Ascending aorta (tissue), 2 donors: ENCODE measurements at places on chromosomes 3 and 15. TPM values are rescaled to one million over a fixed set of nuclear protein-coding genes. Genes with fewer than 3 reads are reported as not detected.

The ARL14 gene
- total RNA-seq = not detected

The ZNF662 gene
- 7.7 TPM for total RNA-seq

The GPR62 gene
- not detected for total RNA-seq

The CPN2 gene
- total RNA-seq = not detected

The CDCP1 gene
- total RNA-seq = 3.0 TPM

The SETD5 gene
- 239 TPM for total RNA-seq

The HHLA2 gene
- not detected for total RNA-seq

The EOMES gene
- total RNA-seq = not detected

The CIB2 gene
- 6.7 TPM for total RNA-seq

DNA sequence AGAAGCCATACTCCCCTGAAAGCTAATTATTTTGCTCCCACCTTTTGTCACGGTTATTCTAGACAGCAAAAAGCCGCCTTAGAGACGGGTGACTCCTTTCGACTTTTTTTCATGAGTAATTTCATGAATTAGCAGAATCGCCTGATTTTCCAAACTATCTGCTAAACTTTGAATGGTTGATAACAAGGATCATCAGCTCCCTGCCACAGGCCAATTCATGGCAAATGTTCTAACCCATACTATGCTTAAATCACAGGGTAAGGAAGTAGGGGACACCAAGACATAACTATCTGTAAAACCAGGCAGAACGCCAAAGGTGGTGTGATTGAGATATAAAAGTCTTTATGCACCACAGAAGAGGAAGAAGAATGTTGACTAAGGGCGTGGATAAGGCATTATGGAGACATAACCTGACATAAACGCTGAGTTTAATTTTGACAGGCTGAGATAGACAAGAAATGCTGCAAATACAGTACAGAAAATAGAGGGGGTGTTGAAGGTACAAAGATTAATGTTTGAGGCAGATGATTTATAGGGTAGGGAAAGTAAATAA is 891 bp upstream of the DMXL2 start:
- no peak for DNase-seq
- no peaks in the 10 kb centered on the region for H3K27me3 ChIP-seq
- H3K4me1 ChIP-seq = peaks cover 4% of the 10 kb centered on the region
- peak overlapping the region; percentile 80 for H3K27ac ChIP-seq

DNA sequence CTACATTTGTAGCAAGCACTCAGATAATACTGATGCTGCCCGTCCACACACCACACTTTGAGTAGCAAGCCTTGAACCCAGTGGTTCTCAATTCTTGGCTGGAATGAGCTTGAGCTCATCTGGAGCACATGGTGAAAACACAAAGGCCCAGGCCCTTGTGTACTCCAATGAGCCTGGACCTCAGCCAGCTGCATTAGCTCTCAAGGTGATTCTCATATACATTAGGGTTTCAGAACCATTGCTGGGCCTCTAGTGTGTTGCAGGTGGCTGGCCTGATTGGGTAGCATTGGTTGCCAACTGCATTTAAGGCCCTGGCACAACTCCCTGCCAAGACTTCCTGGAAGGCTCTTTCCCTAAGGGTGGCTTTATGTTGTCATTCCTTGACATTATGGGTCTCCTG is 23.4 kb upstream of the ZFAND6 start:
- no peaks in the 10 kb centered on the region for H3K27me3 ChIP-seq
- no peak overlapping the region for H3K27ac ChIP-seq
- no peaks in the 10 kb centered on the region for H3K36me3 ChIP-seq
- no peak overlapping the region for H3K4me3 ChIP-seq
- no peak for DNase-seq
- no peaks in the 10 kb centered on the region for H3K4me1 ChIP-seq

DNA sequence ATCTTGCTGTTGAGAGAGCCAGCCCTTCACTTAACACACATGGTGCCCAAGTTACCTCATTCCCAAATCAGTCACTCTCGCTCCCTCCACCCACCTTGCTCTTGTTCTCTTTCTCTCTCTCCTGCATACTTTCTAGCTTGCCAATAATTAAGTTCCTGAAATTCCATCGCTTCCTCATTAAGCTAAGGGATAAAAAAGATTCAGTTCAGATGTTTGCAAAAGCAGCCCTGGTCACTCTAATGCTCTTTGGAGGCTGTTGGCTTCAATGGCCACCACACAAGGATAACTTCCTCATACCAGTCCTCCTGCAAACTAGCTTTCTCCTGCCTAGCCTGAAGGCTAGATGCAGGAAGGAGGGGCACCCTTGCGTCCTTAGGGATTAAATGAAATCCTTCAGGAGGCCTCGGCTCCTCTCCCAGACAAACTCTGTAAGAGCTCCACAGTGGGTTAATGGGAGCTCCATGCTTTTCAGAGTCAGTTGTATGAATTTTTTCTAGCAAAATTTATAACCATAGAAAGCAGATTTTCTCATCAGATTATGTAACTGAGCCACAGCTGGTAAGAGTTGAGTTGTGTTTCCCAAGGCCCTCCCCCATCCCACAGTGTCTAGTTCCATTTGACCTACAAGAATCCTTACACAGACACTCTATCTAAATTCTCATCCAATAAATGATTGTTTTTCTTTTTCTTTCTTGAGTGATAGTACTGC is 176.6 kb upstream of the TRIM42 start:
- H3K4me3 ChIP-seq = no peak overlapping the region
- H3K4me1 ChIP-seq = no peaks in the 10 kb centered on the region
- DNase-seq = no peak
- H3K36me3 ChIP-seq = no peaks in the 10 kb centered on the region

DNA sequence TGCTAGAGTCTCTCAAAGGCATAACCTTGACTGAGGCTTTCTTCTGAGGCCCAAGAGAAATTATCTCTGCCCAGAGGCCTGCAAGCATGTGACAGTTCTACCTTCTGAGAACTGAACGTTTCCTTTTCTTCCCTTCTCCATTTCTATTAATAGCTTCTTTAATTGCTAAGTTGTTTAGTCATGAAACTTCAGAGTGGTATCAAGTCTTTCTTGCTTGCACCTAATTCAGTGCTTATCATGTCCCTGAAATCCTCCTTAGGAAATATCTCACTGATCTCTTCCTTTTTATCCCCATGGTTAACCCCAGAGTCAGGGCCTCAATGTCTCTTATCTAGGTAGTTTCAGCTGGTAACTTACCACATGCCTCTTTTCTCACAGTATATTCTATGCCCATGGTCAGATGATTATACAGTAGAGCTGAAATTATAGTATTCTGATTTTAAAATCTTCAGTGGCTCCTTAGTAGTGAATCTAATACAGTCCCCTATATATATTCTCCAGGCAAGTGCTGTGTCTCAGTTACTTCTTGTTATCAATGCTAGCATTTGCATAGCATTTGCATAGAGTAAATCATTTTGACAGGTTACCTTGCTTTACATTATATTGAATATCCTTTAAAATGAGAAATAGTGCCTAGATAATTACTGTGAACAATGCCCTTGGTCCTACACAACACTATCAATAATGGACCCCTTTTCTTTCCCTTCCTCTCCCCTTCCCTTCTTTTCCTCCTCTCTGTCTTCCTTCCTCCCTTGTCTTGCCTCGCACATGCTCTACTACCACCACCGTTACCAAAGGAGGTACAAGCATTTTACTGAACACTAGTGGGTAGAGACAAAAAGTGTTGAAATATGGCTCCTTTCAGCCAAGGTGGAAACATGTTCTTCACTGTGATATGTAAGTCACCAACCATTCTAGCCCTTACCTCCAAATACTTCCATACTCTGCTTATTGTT is 33.0 kb downstream of the KBTBD8 start:
- H3K27me3 ChIP-seq = no peaks in the 10 kb centered on the region
- no peak overlapping the region for H3K27ac ChIP-seq

DNA sequence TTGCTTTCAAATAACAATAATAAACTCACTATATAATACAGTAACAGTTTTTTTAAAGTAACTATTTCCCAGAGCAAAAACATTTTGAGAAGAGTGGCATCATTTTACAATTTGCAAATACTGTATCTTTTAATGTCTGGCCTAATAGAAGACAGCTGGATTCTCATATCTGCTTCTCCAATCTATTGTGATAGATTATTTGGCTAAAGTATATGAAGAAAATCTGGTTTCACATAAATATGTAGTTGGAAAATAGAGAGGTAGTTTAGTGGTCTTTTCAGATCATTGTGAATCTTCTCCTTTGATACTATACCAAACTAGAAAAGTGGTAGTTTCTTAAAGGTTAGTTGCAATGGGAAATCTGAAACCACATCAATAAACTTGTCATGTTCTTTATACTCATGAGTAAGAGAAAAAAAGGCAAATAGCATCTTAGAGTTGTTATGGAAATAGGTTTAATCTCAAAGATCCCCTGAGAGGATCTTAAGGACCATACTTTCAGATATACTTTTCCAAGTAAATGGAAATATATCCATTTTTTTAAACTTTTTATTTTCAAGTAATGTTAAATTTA is 124.8 kb upstream of the NR2E3 start:
- H3K4me1 ChIP-seq = no peaks in the 10 kb centered on the region
- no peaks in the 10 kb centered on the region for H3K36me3 ChIP-seq
- DNase-seq = no peak
- no peak overlapping the region for H3K27ac ChIP-seq

DNA sequence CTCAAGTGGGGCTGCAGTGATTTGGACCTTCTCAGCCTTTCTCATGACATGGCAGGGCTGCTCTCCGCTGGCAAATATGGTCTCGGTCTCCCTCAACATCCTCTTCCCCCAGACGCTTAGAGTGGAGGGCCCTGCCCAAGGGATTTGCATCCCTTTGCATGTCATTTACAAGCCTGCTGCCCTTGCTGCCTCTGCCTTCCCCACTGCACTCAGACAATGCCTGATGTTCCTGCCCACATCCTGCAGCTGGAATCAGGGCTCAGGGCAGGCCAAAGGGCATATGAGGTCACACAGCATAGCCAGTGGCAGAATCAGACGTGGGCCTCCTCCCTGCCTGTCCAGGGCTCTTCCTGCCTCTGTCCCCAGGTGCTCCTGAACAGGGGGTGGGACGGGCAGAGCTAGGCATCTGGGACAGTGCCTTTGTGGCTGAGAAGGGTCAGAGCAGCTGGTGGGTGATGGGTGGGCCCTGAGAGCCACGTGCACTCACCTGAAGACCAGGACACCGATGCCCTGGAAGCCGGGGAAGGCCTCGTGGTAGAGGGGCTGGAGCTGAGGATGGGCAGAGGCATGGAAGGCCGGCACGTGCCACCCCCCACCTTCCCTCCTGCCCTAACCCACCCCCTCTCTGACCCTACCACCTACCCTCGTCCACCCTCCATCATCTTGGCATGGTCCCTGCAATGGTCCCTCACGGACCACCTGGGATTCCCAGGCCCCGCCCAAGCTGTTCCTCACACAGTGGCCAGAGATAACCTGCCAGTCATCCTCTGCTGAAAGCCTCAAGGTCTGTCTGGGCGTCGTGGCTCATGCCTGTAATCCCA is 27.4 kb upstream of the GOLGA6C start:
- no peak for DNase-seq
- H3K27ac ChIP-seq = no peak overlapping the region
- no peaks in the 10 kb centered on the region for H3K27me3 ChIP-seq
- no peaks in the 10 kb centered on the region for H3K4me1 ChIP-seq
- H3K4me3 ChIP-seq = no peak overlapping the region
- H3K36me3 ChIP-seq = no peaks in the 10 kb centered on the region

DNA sequence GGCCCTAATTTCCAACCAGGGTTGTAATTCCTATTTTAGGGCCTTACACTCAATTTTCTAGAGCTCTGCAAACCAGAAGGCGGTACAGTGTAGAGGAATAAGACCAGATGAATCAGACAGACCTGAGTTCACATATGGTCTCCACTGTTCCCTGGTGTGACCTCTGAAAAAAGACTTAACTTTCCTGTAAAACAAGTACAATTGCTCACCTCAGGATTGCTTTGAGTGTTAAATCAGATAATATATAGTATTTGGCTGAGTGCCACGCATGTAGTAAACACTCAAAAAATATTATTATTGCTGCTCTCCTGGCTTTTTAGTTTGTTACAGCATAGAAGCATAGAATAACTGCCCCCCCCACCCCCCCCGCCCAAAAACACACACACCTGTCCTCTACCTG is 51.0 kb upstream of the STT3B start:
- H3K36me3 ChIP-seq = no peaks in the 10 kb centered on the region
- no peak overlapping the region for H3K4me3 ChIP-seq
- no peak for DNase-seq
- no peaks in the 10 kb centered on the region for H3K4me1 ChIP-seq
- H3K27me3 ChIP-seq = no peaks in the 10 kb centered on the region

DNA sequence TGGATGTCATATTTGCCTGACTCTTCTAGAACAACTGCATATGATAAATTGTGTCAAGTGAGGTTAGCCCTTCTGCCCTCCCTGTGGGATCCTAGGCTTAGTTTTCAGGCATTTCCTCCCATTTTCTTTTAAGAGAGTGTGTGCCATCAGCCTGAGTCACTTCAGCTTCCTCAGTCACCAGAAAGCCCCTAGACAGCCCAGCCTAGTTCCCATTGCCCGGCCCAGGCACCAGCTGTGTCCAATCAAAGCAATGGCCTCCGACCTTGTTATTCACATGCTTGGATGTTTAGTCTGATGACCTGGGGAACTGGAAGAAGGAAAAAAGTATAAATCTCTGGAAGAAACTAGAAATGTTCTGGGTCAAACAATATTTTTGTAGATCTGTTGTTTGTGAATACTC is 221.9 kb upstream of the LRIG1 start:
- no peak overlapping the region for H3K4me3 ChIP-seq
- H3K4me1 ChIP-seq = no peaks in the 10 kb centered on the region

DNA sequence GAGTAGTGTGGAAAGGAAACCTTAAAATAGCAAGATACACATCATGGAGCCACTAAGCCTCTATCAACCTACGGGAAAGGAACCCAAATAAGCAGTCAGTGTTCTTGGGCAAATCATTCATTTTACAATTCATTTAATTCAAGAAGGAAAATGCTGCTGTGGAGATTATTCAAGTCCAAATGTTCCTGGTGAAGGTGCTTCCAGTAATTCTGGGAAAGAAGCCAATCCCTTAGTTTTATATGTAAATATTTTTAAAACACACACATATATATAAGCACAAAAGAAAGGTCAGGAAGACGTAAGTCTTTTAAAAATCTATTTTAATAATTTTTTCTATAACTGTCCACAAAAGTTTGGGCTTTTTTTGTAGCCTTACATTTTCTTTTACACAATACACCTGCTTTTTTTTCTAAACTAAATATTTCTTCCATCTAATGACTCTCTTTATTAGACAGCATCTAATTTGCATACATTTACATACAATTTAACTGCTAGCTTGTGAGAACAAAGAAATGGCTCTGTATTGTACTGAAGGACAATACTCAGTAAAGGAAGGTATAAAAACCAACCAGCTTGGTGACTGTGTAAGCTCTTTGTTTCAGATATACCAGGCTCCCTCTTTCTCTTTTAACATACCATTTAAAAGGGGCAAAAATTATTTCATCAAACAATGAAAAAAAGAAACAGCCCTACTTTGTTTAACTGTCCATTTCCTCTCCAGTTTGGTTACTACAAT is 269.5 kb downstream of the ZBTB20 start:
- no peak for DNase-seq
- no peaks in the 10 kb centered on the region for H3K36me3 ChIP-seq
- H3K4me1 ChIP-seq = peaks cover 8% of the 10 kb centered on the region
- H3K4me3 ChIP-seq = no peak overlapping the region

- no peak for DNase-seq
- H3K4me3 ChIP-seq = no peak overlapping the region
- no peaks in the 10 kb centered on the region for H3K27me3 ChIP-seq
- no peaks in the 10 kb centered on the region for H3K4me1 ChIP-seq
These were observed 143.6 kb downstream of the RYR3 start for GRCh38 chr15:33454346-33454745.
